Aorta (tissue), 5 donors: ENCODE measurements at places on chromosomes 5 and 9. TPM values are rescaled to one million over a fixed set of nuclear protein-coding genes. Genes with fewer than 3 reads are reported as not detected.

GRCh38 chr9:129910628-129911567 lies 75.6 kb downstream of the USP20 start:
- H3K4me3 ChIP-seq: no peak overlapping the region
- H3K4me1 ChIP-seq: no peaks in the 10 kb centered on the region
- no peak overlapping the region for H3K27ac ChIP-seq
- H3K27me3 ChIP-seq: no peaks in the 10 kb centered on the region
- peaks cover 1% of the 10 kb centered on the region for H3K36me3 ChIP-seq

DNA sequence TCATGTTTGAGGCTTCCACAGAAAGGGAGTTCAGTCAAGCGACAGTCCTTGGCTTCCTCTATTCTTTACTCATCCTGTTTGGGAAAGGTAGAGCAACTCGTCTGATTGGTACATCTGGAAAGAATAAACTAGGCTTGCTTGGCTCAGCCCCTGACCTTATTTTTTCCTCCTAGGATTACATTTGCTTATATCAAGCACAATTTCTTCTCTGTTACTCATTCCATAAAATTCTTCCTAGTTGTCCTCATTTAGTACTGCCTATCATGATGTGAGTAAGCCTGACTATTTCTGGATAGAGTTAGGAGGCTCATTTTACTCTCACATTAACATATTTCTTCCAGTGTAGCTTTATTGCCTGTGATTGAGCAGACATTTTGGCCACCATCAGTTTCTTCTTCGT lies 10.9 kb upstream of the CARNMT1 start:
- H3K4me3 ChIP-seq: no peak overlapping the region
- no peak for DNase-seq
- H3K4me1 ChIP-seq: no peaks in the 10 kb centered on the region
- no peaks in the 10 kb centered on the region for H3K27me3 ChIP-seq
- H3K27ac ChIP-seq: no peak overlapping the region

- H3K4me3 ChIP-seq: no peak overlapping the region
- no peaks in the 10 kb centered on the region for H3K4me1 ChIP-seq
- peak; percentile 64 for DNase-seq
- H3K27me3 ChIP-seq: no peaks in the 10 kb centered on the region
- no peaks in the 10 kb centered on the region for H3K36me3 ChIP-seq
- H3K27ac ChIP-seq: no peak overlapping the region
Observed at GRCh38 chr9:134057307-134057657, 10.5 kb downstream of the BRD3 start.

DNA sequence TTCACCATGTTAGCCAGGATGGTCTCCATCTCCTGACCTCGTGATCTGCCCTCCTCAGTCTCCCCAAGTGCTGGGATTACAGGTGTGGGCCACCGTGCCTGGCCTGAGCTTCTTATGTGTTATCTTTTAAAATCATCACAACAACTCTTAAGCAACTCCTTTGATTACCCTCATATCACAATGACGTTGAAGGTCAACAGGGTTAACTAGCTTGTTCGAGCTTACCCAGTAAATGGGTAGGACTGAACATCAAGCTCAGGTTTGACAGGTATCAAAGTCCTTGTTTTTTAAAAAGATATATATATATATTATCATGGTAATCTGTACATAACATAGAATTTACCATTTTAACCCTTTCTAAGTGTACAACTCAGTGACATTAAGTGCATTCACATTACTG lies 3.1 kb downstream of the GRXCR2 start:
- DNase-seq: no peak
- H3K4me1 ChIP-seq: no peaks in the 10 kb centered on the region
- no peak overlapping the region for H3K27ac ChIP-seq
- no peaks in the 10 kb centered on the region for H3K27me3 ChIP-seq
- no peak overlapping the region for H3K4me3 ChIP-seq
- H3K36me3 ChIP-seq: no peaks in the 10 kb centered on the region

DNA sequence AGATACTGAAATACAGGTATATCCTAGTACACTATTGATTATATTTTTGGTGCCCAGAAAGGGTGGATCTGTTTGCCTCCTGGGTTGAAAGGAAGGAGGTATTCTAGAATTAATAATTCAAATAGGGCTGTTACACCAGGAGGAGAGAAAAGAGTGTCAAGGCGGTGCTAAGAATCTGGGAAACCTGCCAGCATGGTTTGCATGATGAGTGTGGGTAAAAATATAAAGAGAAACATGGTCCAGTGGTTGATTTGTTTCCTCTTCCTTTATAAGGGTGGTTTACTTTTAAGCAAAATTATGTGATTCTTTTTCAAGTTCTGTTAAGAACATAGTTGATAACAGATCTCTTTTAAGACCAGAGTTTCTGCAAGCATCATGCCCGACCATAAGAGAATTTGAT lies 69.4 kb upstream of the NFIB start:
- no peak overlapping the region for H3K4me3 ChIP-seq
- no peak for DNase-seq
- no peak overlapping the region for H3K27ac ChIP-seq
- H3K36me3 ChIP-seq: no peaks in the 10 kb centered on the region
- H3K27me3 ChIP-seq: no peaks in the 10 kb centered on the region
- peaks cover 2% of the 10 kb centered on the region for H3K4me1 ChIP-seq

Gene C9orf57
- not detected for total RNA-seq

- no peak overlapping the region for H3K4me3 ChIP-seq
- no peaks in the 10 kb centered on the region for H3K4me1 ChIP-seq
- no peaks in the 10 kb centered on the region for H3K36me3 ChIP-seq
- no peak overlapping the region for H3K27ac ChIP-seq
- H3K27me3 ChIP-seq: no peaks in the 10 kb centered on the region
- no peak for DNase-seq
Observed at GRCh38 chr5:65086234-65086890, 317.6 kb downstream of the CWC27 start.

GRCh38 chr9:110288503-110288902 lies 32.2 kb upstream of the TXN start:
- H3K4me3 ChIP-seq: no peak overlapping the region
- no peaks in the 10 kb centered on the region for H3K4me1 ChIP-seq
- no peaks in the 10 kb centered on the region for H3K36me3 ChIP-seq
- no peak overlapping the region for H3K27ac ChIP-seq

DNA sequence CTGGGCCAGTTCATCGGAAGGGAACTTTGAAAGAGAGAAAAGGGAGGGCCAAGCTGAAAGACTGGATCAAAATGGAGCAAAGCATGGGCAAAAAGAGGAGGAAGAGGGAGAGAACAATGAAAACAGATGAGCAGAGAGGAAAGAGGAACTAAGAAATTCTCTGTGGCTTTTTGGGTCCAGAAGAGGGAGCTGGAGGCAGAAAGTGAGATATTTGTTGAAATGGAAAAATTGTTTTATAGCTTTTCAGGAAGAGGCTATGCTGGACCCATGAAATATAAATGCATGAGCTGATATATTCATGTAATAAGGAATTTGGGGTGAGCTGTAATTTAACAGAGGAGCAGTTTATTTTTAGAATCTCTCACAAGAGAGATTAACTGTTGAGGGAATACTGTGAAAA lies 457.3 kb downstream of the DMAC1 start:
- H3K4me3 ChIP-seq: no peak overlapping the region
- H3K27ac ChIP-seq: no peak overlapping the region
- DNase-seq: no peak
- H3K27me3 ChIP-seq: no peaks in the 10 kb centered on the region

Gene DIPK1B
- 7.3 TPM for total RNA-seq

Gene PTAR1
- 54.4 TPM for total RNA-seq

- no peak overlapping the region for H3K4me3 ChIP-seq
- DNase-seq: peak; percentile 71
- no peaks in the 10 kb centered on the region for H3K4me1 ChIP-seq
- no peak overlapping the region for H3K27ac ChIP-seq
Observed at GRCh38 chr5:172509405-172509781, 55.1 kb upstream of the SH3PXD2B start.

DNA sequence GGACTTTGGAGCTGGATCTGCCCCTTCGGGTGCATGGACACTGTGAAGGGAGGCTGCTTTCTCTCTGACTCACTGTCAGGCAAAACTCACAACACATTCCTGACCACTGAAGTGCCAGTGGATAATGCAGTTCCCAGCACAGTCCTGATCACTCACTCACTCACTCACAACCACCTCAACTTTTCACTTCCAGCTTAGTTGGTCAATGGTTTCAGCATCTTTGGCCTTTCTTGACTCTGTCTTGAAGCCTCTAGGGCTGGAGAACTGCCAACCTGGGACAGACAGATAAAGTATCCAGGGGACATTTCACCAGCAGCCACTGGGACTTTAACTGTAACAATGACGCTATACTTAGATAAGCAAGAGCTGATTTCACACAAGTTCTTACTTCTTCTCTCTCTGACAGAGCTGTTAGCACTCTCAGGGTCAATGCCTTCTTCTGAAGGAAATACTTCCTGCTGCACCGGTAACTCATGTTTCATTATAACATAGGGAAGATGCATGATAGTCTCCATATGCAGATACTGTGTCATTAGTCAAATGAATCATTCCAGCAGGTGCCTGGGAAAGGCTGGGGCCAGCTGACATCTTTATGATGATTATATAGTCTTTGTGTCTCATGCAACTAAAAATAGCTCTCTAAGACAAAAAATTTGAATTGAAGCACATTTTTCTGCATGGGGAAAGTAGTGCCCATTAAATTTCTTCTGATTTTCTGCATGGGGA lies 499.0 kb downstream of the SEMA5A start:
- no peak overlapping the region for H3K27ac ChIP-seq
- peaks cover 2% of the 10 kb centered on the region for H3K36me3 ChIP-seq
- H3K27me3 ChIP-seq: no peaks in the 10 kb centered on the region
- DNase-seq: no peak

DNA sequence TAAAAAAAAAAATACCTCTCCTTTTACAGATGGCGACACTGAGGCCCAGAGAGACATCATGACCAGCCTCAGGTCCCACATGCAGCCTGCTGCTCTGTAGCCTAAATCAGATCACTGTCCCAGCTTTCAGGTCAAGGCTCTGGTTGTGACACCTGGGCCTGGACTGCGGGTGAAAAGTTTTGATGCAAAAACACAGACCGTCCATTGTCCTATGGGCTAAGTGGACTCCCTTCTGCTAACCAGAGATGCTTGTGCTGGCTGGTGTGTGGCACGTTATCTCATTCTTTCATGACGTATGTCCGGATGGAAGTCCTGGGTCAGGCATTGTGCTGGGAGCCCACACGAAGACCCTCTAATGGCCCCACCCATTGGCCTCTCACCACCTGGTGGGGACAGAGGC lies 7.8 kb downstream of the NEK6 start:
- H3K36me3 ChIP-seq: no peaks in the 10 kb centered on the region
- H3K27ac ChIP-seq: no peak overlapping the region
- H3K4me3 ChIP-seq: no peak overlapping the region
- H3K27me3 ChIP-seq: no peaks in the 10 kb centered on the region
